ENCODE measurements at places on chromosomes 7 and 10.

DNA sequence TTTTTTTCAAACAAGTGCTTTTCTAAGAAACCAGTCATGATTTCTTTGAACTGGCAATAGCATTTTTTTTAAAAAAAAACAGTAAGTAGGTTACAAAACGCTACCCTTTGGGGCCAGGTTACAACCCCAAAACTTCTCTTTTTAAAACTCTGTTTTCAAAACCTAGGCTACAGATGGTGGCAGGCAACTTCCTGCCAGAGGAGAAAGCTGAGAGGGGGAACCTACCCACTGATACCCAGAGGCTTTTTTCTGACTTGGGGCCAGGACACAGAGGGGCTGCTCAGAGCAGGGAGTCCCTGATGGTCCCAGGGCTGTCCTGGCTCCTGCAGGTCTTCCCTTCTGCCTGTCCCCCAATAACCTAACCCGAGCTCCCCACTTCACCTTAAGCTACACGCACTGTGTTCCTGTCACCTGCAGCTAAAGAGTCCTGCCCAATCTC, 6.9 kb downstream of the STN1 start:
- no peak for DNase-seq

DNA sequence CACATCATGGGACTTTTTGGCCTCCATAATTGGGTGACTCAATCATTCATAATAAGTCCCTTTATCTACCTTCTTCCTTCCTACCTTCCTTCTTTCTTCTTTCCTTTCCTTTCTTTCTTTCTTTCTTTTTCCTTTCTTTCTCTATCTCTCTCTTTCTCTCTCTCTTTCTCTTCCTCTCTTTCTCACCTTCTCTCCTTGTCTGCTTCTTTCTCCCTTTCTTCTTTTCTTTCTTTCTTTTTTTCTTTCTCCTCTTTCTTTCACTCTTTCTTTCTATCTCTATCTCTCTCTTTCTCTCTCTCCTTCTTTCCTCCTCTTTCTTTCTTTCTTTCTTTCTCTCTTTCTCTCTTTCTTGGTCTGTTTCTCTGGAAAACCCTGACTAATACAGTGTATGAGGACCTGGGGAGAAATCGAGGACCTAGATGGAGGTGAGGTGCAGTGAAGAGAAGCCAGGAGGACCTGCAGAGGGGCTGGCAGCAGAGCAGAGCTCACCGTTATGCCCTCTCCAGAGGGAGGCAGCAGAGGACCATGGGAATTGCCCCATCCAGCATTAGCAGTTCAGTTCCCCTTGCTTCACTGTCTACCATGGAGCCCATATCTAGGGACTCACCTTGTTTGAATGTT, 52.7 kb upstream of the BTRC start:
- no peak for DNase-seq

GRCh38 chr10:96918214-96919002, 86.3 kb downstream of the LCOR start:
- DNase-seq, result peak; percentile 14

DNA sequence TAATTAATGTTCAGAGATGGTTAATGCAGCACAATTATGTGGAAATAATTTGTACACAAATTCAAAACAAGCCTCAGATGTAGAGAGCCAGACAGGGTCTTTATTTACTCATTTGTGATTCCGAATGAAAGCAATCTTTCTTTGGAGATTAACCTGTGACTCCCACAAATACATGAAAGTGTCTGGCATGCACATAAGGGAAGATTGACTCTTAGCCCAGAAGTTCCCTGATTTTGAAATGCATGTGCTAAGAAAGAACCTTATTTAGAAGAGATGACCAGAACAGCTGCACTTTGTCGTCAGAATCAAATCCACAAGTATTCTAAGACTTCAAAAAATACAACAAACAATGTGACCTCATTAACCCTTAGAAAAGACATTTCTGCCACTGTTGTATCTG, 45.1 kb downstream of the RNLS start:
- DNase-seq, result peak; percentile 61

- DNase-seq, result peak; percentile 46
These were observed 8.3 kb downstream of the ADD3 start for GRCh38 chr10:110016039-110016438.

DNA sequence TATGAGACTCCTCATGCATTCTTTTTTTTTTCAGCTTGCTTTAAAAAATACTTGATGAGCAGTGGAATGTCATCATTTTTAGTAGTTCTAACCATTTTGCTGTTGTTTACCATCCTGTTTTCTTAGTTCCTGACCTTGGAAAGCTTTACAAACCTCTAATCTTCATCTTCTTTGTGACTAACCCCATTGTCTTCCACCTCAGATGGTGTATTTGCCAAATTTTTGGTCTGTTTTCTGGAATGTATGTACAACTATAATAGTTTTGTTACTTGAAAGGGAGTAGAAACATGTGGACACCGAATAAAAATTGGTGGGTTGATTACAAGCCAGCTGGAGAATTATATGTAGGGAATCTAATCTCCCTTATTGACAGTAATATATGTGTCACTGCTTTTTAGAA, 172.7 kb downstream of the SND1 start:
- DNase-seq, result no peak

DNA sequence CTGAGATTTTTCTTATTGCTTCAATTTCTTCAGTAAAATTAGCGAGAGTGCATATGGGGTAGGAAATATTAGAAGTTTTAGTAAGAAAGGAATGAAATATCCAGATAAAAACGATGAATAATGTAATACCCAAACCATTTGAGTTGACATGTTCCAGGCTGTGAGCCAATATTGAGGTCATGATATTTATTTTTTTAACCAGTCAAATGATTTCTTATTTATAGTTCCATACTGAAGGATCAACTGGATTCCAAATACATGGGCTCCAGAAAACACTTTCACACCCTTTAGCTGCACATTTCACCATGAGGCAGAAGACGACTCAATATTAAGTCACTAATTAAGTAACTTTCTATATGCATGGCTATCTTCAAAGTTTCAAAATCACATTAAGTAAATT, 312.5 kb downstream of the PPP1R3A start:
- no peak for DNase-seq

DNA sequence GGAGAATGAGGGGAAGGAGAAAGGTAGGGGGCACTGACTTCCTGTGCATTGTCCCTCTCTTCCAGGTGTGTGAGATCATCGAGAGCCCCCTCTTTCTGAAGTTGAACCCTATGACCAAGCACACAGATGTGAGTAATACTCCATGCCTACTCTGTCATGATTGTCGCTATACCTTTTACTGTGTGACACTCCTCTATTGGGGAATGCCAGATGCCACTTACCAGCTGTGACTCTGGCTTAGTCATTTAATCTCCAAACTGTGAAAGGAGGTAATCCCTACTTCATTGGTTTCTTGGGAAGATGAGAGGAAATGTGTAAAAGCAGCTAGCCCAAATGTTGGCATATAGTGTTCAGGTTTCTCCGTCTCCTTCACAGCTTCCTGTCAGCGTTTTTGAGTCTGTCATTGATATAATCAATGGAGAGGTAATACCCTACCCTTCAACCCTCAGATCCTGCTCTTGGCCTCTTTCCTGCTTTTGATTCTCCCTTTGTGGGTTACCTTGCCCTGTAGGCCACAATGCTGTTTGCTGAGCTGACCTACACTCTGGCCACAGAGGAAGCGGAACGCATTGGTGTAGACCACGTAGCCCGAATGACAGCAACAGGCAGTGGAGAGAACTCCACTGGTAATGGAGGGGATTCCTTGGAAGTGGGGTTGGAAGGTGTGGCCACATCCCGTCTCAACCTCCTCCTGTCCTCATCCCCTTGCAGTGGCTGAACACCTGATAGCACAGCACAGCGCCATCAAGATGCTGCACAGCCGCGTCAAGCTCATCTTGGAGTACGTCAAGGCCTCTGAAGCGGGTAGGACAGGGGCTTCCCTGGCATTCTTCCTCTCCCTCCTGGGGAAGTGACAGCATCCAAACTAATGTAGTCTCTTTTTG, 2.0 kb downstream of the COPS6 start:
- DNase-seq, result no peak

GRCh38 chr10:28971764-28972163, 294.4 kb downstream of the BAMBI start:
- no peak for DNase-seq

DNA sequence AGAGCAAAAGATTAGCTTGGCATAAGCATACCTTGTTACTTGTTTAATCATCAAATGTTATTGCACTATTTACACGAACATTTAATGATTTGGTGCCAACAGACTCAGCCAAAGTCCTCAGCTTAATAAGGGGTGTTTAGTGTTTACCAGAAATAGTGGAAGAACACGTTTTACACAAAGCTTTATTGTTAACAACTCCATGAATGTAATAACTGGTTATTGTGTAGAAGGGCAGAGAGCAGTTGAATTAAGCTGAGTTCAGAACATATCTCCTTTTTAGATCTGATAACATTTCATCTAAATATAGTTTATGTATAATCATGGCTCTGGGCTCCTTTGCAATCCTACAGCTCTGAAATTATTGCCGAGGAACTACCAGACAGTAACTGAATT, 99.1 kb downstream of the CABCOCO1 start:
- no peak for DNase-seq

GRCh38 chr7:127968547-127968946, 62.7 kb downstream of the LRRC4 start:
- no peak for DNase-seq

DNA sequence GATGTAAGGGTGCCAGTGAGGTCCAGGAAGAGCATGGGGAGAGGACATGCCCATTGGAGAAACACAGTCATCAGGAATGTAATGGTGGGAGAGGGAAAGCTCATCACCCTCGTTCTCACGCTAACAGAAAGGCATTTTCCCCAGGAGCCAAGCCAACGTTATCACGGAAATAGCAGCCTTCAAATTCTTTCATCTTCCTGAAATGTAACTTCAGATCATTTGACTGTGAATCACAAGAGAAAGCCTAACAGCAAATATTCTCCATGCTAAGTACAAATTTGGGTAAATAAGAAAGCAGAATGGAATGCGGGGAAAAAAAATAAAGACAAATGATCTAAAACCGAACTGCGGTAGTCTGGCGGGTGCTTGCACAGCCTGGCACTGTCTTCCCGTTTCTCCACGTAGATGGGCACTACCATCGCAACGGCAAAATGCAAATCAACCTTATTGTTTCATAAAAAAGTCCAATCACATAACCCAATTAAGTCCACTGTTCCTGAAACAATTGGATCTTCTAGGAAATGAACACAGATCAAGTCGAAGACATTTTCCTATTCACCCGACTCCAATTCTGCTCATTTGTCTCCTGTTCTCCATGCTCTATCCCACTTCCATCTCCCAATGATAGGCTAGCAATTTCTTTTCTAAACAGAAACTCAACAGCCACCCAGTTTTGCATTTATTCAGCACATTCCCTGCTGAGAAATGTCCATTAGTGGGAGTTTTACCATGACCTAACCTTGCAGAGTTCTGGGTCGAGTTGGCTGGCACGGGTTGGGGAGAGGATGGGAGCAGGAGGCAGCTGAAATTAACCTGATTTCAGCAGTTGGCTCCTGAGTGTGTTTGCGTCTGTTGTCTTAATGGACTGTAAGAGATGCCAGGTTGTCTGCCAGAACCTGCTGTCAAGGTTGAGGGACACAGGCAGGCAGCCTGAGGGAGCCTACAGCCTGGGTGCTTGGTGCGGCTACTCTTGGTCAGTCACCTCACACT, 74.6 kb upstream of the FRMD4A start:
- DNase-seq, result peak; percentile 94

GRCh38 chr10:98238391-98238790, 29.6 kb downstream of the LOXL4 start:
- no peak for DNase-seq

DNA sequence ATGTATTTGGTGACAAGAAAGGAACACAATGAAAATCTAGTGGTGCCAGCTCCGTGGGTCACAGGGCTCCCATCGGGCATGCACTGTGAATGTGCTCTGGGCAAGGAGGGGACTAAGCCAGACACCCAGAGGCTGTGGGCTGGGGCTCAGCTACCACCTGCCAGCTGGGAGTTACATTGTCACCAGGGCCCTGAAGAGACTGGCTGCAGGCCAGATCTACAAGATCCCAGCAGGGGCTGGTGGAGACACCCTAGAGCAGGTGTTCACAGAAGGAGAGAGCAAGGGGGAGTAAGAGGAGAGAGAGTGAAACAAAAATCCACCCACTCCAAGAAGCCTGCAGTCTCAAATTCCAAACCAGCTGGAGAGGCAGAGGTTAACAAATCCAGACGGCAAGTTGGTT, 116.6 kb upstream of the ADCY1 start:
- no peak for DNase-seq

DNA sequence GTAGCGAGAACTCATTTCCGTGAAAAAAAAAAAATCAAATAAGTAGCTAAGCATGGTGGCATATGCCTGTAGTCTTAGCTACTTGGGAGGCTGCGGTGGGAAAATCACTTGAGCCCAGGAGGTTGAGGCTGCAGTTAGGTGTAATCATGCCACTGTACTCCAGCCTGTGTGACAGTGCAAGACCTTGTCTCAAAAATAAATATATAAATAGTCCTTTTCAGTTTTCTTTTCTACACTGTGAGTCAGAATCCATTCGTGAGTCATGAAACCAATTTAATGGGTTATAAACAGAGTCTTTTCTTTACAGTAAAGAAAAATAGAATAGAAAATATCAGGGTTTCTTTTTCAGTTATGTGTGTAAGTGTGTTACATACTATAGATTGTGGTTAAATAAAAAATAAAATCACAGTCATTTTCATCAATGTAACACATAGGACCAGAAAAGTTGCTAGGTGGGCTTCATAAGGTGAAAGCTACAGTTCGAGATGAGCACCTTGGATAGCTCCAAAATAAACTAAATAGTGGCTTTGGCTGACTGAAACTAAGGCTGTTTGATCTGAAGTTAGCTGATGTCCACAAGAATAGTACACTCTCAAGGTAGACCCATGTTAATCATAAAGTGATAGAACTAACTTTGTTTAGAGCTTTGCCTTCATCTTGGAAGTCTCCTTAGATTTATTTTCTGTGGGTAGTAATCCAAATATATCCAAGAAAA, 781.1 kb downstream of the GATA3 start:
- DNase-seq, result no peak

DNA sequence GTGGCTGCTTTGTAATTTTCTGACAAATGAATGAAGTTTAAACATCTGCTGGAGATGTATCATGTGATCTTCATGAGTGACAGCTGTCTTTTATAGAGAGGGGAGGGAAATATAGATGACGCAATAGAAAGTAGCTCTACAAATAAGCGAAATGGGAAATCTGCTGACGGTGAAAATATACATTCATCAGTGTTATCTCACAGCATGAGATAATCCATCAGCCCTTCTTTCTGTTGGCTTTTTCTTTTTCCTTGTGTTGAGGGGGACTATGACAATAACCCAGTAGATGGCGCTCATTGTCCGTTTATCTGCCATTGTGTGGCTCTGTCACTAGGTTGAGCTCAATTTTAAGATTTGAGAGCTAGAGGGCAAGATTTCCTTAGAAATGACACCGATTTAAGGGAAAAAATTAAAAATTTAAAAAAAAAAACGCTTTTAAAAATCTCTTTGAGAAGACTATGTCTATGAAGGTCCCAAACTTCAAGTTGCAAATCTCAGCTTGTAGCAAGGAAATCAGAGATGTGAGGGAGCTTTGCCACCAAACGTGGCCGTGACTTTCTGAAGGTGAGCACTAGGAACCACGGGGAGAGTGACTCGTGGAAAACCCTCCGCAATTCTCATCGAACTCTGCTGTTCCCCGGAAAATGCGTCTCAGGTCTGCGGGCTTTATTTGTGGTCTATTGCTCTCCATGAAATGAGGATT, 114.6 kb upstream of the SFMBT2 start:
- DNase-seq, result peak; percentile 63

- DNase-seq, result peak; percentile 18
These were observed 982 bp downstream of the PGAM1 start for GRCh38 chr10:97426776-97427570.

Measured in astrocyte of the spinal cord (primary cell).